ENCODE measurements at places on chromosomes 1 and 21.

- no peak for DNase-seq
Observed at GRCh38 chr1:171366816-171367215, 52.8 kb downstream of the FMO4 start.

DNA sequence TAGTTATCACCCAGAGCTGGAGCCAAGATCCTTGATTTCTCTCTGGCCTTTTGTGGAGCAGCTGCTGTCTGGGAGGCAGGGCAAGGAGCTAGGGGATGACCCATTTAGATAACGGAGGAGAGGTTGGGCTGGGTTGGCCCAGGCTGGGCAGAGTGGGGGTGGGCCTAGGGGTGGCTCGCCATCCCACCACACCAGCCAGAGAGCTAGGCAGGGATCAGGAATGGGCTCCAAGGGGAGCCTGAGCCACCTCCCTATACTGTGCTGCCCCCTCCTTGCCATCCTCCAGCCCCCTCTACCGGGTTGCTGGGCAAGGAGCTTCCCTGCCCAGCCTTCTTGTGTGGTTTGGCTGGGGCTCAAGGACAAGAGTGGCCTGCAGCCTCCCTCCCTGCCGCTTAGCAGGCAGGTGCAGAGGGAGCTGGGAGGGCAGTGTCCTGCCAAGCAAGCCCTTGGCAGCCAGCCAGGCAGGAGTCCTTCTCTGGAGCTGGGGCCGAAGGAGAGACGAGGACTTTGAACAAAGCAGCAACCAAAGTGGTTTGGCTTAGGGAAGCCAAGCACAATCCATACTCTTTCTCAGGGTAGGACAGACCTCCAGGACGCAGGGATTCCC is 4.1 kb downstream of the NUAK2 start:
- DNase-seq, result no peak

DNA sequence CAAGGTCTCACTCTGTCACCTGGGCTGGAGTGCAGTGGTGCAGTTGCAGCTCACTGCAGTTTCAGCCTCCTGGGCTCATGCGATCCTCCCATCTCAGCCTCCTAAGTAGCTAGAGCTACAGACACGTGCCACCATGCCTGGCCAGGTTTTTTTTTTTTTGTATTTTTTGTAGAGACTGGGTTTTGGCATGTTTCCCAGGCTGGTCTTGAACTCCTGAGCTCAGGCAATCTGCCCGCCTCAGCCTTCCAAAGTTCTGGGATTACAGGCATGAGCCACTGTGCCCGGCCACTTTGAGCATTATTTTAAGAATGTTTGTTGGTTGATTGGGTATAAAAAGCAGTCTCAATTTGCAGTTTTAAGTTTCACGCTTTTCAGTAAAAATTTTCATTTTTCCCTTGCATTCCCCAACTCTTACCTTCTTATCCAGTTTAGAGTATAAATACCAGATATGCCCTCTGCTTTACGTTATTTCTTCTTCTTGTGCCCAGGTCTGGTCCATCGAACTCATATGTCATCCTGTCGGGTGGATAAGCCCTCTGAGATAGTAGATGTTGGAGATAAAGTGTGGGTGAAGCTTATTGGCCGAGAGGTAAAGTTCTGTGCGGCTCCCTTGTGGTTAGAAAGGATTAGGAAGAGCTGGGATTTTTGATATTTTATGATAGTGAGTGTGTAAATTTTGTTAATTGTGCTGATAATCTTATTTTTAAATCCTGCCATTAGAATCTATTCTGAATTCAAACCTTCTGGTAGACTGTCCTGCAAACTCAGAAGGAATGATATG is 36.0 kb downstream of the FABP3 start:
- DNase-seq, result no peak

DNA sequence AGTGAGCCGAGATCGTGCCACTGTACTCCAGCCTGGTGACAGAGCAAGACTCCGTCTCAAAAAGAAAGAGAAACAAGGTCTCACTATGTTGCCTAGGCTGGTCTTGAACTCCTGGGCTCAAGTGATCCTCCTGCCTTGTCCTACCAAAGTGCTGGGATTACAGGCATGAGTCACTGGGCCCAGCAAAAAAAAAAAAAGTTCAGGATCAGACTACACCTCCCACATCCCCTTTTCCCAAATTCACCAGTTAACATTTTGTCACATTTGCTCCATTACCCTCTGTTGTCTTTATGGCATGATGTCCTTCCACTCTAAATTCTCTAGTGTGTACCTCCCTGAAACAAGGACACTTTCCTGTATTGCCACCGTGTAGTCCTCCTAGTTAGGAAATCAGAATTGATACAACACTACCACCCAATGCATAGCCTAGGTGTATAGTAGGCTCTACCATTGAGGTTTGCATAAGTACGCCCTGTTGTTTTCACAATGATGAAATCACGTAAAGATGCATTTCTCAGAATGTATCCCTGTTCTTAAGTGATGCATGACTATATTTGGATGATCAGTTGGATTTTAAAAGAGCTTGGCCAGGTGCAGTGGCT is 10.7 kb downstream of the SPEN start:
- DNase-seq, result no peak

DNA sequence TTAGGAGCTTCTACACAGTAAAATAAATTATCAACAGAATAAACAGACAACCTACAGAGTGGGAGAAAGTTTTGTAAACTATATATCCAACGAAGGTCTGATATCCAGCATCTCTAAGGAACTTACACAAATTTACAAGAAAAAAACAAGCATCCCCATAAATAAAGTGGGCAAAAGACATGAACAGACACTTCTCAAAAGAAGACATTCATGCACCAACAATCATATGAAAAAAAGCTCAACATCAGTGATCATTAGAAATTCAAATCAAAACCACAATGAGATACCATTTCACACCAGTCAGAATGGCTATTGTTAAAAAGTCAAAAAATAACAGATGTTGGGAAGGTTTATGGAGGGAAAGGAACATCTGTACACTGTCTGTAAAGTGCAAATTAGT is 526.4 kb upstream of the CAMK1G start:
- no peak for DNase-seq

DNA sequence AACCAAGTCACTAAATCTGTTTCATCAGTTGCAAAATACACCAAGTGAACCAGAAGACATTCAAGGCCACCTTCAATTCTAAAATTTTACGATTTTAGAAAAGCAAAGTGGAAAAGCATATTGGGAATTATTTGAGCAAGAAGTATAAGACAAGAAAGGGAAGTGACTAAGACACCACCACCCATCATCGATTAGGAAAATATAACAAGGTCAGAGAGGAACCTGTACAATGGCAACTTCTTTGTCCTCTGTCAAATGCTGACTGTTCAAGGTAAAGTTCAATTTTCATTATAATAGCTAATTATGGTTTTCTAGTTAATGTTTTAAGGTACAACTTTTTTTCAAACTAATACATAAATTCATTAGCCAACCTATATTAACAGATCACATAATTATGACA is 10.8 kb downstream of the FRRS1 start:
- no peak for DNase-seq

GRCh38 chr1:64471218-64472039 is 1.5 kb downstream of the CACHD1 start:
- no peak for DNase-seq

DNA sequence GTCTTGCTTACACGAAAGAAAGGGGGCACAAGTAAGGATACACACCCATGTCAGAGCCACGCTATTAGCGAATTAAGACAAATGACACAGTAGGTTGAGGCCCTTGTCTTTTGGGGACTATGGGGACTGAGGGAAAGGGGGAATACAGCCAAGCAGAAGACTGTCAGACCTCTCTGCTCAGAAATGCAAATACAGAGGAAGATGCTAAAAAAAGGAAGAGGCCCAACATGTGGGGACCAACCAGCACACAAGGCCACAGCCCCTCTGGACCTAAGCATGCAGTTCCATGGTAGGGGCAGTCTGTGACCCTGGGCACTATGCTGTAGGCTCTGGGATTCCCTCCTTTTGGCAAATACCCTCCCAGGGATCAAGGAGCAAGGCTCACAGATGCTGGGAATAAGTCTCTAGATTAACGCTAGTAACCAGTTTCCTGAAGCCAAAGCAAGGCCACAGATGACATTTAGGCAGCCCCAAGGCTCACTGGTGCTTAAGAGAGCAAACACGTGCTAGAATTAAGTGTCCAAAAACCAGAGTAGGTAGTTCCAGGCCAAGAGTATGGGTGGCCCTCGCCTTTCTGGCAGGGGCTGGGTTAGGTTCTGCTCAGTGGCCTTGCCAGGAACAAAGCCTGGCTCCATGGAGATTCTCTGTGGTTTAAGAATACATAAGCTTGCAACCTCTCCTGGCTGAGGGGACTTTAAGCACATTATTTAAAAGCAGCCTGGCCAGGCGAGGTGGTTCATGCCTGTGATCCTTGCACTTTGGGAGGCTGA is 38.2 kb downstream of the RABIF start:
- no peak for DNase-seq
